ENCODE measurements at places on chromosomes 2 and 18.

DNA sequence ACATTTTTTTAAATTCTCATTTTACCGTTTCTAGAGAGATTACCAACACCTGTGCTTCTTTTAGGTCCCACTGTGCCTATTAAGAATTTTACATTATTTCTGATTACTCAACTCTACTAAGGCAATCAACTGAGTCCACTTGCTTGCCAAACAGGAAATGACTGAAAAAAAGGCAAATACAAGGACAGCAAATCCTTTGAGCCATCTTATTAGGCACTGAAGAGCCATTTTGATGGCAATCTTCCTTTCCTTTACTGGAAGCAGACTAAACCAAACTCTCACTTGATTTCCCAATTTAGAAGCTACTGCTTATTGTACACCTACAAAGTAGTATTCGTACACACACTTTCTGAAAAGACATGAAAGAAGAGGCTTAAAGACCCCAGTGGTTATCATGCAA, 121.4 kb upstream of the COL3A1 start:
- DNase-seq = no peak

DNA sequence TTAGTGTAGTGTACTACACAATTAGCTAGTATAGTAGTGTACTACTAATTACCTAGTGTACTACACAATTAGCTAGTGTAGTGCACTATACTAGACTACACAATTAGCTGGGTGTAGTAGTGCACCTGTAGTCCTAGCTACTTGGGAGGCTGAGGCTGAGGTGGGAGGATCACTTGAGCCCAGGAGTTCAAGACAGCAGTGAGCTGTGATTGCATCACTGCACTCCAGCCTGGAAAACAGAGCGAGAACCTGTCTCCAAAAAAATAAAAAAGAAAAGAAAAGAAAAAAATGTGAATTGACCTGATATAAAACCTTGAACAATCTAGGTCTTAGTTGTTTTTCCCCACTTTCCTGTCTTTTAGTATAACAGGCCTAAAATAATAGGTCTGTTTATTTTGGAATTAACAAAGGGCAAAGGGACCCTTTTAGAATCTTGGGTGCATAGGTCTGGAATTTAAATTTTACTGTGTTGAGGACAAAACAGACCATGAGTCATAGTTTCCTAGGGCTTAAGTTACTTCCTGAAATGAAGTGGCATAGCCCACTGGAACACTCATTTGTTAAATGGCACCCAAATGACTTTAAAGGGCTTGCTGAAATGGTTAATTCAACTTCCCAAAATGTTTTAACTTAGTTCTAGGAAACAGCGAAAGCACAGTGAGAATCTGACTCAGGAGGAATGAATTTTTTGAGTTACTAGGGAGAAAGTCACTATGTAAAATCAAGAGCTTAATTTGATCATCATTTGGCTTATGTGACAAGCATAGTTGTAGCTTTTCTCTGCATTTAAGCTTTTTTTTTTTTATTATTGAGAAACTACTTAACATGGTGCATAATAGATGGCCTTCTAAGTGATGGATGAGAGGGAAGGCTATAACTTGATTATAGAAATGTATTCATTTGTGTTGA, 50.7 kb upstream of the ARL5A start:
- DNase-seq = no peak

- no peak for DNase-seq
These were observed 1.1 kb upstream of the GPR55 start for GRCh38 chr2:230925879-230926765.

DNA sequence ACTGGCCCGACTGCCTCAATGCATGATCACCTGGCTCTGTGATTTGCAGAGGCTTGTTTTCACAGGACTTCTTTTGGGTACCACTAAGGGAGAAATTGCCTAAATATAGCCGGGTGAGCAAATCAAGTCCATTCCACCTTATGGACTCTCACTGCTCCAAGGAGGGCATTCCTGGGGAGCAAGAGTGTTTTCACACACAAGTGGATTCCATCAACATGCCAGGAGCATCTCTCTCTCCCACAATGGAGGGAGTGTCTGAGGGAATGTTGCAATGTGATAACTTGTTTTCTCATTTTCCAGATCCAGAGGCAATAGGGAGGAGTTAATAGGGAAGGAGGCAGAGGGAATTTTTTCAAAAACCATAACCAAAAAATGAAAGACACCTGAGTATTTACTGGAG, 250.7 kb downstream of the SATB2 start:
- DNase-seq = no peak

DNA sequence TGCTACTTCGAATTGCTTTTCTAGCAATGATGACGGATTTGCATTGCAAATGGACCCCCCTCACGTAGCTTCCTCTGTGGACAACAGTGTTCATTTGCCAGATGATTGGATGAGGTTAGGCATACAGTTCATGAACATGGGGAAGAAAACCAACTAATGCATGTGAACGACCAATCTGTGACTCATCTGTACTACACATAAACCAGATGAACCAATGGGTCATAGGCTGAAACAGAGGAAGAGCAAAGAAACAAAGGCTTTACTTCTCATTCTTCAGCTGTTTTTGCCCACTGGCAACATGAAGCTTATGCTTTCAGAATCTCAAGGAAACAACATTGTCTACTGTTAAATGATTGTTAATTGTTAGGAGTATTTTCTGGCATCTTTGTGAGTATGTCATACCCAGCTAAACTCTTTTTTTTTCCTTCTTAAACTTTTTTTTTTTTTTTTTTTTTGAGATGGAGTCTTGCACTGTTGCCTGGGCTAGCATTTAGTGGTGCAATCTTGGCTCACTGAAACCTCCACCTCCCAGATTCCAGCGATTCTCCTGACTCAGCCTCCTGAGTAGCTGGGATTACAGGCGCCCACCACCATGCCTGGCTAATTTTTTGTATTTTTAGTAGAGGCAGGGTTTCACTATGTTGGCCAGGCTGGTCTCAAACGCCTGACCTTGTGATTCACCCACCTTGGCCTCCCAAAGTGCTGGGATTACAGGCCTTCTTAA, 35.5 kb downstream of the EFEMP1 start:
- DNase-seq = no peak

Measured in NCI-H1436 (cell line).